ENCODE measurements at places on chromosomes 1 and 21. TPM values are rescaled to one million over a fixed set of nuclear protein-coding genes. Genes with fewer than 3 reads are reported as not detected.

Gene CLCA2
- total RNA-seq = not detected

Gene ADAM30
- total RNA-seq = not detected

Gene PLA2G5
- not detected for total RNA-seq

Gene LMOD1
- total RNA-seq = not detected

Gene TENT5C
- total RNA-seq = 86.2 TPM

Gene FNDC10
- 0.81 TPM for total RNA-seq

Gene EFCAB14
- total RNA-seq = 78.4 TPM

Gene CD1E
- total RNA-seq = not detected

Gene RAB3B
- total RNA-seq = 0.08 TPM

GRCh38 chr1:47507881-47508701, 70.2 kb downstream of the FOXD2 start:
- DNase-seq = peak; percentile 65

GRCh38 chr1:56235909-56236510, 343.4 kb downstream of the PLPP3 start:
- no peak for DNase-seq

DNA sequence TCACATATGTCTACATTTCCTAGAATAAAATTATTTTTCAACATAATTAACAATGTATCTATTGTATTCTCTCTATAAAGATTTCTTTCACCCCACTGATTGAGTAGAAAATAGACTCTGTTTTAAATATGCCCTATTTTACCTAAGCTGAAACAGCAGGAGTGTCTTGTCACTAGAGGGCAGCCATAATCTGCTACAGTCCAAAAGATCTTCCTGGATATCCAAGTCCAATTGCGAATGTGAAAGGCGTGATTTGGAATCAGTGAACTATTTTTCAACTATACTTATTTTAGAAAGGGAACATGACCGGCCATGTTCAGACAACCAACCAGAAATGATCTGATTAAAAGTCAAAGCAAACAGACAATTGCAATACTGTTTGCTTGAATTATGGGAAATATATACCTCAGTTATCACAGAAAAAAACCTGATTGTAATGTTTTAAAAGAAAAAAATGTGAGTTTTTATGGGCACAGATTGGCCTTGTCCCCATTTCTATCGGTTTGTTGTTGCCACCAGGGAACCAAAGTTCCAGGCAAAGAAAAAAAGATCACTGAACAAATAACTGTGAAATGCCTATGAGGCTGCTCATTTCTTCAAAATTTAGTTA, 1211.0 kb upstream of the ADGRL4 start:
- DNase-seq = no peak

DNA sequence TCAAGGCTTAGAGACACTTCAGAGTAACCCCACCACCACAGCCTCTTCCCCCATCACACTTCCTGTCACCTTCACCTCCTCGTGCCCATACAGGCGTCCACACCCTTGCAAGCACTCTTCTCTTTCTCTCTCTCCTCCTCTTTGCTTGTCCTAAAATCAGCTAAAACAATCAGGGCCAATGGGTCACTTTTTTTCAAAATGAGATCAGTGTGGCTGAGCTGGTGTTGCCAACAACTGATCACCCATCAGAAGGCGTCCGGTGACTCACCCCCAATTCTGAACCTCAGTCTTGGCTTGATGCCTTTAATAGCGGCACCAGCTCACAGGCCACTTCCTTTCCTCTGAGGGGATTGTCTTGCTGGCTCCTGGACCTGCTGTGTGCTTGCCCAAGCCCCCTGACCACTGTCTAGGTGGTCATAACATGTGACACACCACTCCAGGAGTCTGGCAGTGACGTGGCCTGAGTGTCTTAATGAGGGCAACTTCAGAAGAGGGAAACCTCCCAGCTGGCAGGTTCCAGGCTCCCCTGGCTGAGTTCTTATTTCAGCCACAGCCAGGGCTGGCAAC, 1.6 kb downstream of the DRAXIN start:
- DNase-seq = peak; percentile 89

- no peak for DNase-seq
These were observed 248.3 kb downstream of the NUF2 start for GRCh38 chr1:163570071-163570470.

GRCh38 chr1:36822648-36823047, 211.7 kb downstream of the GRIK3 start:
- no peak for DNase-seq

DNA sequence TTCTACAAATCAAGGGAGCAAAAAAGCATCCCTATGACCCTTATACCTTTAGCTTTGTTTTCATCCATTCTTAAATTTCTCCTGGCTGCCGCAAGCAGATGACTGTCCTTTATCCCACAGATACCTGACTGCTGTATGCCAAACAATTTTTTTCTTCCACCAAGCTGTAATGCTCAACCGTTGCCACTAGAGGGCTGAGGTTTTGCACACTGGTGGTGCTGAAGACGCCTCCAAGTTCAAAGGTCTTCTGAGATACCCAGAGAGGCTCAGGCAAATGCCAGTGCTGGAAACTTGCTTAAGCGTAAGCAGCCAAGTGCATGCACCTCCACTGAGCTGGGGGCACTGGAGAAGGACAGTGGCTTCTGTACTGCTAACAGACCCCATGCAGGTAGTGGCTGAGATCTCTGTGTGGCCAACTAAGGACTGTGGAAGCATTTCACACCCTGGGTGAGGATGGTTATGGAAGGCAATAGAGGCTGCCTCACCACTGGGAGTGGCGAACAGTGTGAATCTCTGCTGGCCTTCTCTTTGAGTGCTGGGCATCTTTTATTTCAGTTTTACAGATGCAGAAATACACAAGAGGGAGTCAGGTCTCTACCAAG, 28.5 kb downstream of the CNIH3 start:
- no peak for DNase-seq

- no peak for DNase-seq
These were observed 48.5 kb upstream of the S1PR1 start for GRCh38 chr1:101188331-101188730.

DNA sequence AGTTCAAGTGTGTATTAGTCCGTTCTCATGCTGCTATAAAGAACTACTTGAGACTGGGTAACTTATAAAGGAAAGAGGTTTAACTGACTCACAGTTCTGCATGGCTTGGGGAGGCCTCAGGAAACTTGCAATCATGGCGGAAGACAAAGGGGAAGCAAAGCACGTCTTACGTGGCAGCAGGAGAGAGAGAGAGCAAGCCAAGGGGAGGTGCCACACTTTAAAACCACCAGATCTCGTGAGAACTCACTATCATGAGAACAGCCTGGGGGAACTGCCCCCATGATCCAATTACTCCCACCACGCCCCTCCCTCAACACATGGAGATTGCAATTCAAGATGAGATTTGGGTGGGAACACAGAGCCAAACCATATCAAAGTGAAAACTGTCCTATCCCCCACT, 4.1 kb upstream of the MIS18A start:
- no peak for DNase-seq

GRCh38 chr1:185733818-185734735, at the start of gene HMCN1:
Gene HMCN1 (plus strand): TSS chr1:185734391. CDS start chr1:185734780, 389 bp downstream.
- DNase-seq = no peak

- DNase-seq = no peak
These were observed 87.9 kb upstream of the PTBP2 start for GRCh38 chr1:96633695-96634094.

- DNase-seq = no peak
These were observed 72.9 kb downstream of the ZNF281 start for GRCh38 chr1:200336901-200337391.

DNA sequence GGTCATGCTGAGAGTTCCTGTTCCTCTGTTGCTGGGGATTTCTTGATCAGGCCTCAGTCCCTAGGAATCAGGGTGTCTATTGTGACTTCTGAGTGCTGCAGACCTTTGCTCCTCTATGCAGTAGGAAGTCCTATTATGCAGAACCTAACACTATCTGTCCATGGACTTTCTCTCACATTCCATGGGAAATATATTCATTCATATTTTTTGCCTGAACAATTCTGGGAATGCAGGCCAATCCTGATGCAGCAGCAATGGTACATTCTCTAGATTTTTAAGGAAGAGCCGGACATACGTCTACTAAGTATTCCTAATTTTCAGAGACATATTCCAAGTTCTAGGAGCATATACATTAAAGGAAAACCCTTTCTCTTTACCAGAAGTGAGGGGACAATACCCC, 61.1 kb upstream of the C1orf87 start:
- DNase-seq = no peak

GRCh38 chr1:45260244-45260643, 53.8 kb upstream of the ZSWIM5 start:
- DNase-seq = no peak

- no peak for DNase-seq
These were observed 3.0 kb downstream of the SPEN start for GRCh38 chr1:15850471-15851001.

DNA sequence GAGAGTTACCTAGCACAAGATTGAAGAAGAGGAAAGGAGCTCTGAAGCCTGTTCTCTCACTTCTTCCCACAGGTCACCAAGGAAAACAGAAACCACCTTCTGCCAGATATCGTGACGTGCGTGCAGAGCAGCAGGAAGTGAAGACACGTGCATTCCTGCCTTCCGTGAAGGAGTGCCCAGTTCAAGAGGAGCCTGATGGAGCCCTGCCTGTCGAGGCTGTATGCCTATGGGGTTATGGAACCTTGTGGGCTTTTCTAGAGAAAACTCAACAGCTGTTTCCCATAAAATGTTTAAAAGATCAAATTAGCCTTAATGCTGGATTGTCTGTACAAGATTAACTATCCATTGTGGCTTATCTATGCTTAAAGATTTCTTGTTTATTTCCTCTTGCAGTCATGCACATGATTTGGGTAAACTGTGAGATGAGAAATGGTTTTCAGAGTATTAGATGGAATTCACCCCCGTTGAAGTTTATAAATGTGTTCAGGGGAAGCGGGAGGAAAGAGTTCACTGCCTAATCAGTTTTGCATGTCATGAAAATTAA, 27.8 kb downstream of the NTPCR start:
- DNase-seq = no peak

DNA sequence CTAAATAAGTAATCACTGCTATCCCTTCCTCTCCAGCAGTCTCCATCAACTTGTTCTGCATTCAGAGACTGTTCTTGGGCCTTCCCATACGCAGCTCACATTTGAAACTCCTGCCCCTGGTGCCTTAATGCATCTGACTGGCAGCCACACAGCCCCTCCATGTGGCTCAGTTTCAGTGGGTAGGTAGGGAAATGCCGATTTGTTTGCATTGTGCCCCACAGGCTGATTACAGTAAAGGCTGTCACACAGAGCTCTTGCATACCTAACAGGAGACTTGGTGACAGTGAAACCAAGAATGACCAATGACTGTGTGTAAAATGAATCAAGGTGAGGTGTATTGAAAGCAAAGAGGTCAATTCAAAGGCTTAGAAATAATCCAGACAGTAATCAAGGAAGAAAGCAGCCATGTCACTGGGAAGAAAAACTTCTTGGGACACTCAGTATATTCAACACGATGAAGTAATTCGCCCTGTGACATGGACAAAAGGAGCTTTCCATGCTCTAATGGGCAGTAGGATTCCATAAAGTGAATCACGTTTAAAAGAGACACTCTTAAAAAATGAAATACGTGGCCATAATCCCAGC, 12.7 kb upstream of the B3GALNT2 start:
- no peak for DNase-seq

DNA sequence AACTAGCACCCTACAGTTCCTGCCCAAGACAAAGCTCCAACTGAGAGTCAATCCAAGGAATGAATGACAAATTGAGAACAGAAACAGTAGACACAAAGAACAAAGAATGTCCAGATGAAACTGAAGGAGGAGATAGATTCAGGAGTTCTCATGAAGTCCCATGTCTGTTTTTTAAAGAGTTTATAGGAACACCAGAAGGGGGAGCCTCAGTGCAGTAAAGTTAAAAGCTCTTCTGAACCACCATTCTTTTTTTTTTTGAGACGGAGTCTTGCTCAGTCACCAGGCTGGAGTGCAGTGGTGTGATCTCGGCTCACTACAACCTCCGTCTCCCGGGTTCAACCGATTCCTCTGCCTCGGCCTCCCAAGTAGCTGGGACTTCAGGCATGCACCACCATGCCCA, 323.6 kb downstream of the MRPL39 start:
- no peak for DNase-seq

DNA sequence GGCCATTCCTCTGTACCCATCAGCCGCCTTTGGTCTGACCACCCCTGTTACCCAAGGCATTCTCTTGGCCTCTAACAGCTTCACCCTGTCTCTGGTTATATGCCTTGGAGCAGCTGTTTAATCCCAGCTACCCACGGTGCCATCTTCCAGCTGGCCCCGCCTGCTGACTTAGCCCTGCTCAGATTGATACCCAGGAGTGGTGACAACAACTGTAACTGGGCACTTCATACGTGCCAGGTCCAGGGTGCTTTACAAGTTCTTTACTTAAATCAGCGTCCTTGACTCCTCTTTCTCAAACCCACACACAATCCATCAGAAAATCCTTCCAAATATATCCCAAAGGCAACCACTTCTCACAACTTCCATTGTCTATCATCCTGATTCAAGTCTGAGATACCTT, 37.2 kb upstream of the HMGB4 start:
- DNase-seq = no peak

DNA sequence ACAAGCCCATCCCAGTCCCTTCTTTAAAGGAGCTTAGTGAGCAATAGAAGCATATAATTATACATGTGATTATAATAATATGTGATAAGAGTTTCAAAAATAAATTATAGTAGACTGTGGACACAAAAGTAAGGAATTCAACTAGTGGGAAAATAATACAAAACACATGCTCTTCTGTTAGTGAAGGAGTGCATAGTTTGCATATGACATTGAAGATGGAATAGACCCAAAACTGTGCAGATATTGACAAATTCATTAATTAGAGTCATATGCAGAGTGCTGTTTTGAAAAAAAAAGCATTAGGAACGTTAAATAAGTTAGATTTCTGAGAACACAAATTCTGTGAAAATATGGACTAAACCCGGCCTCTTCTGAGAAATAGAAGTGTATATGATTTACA, 278.8 kb downstream of the ASTN1 start:
- DNase-seq = no peak

DNA sequence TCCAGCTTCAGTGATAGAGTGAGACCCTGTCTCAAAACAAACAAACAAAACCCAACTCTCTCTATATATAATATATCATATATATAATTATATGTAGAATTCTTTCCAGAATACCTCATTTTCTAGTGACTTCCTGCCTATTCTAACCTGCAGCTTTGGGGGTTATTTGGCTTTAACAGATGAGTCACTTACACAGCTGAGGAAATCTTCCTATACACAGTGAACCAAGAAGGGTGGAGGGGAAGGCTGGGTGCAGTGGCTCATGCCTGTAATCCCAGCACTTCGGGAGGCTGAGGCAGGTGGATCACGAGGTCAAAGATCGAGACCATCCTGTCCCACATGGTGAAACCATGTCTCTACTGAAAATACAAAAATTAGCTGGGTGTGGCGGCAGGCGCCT, 9.2 kb downstream of the RAB29 start:
- DNase-seq = no peak

GRCh38 chr1:86852289-86852688, 61.6 kb downstream of the SELENOF start:
- DNase-seq = no peak

GRCh38 chr21:37658817-37659458, 257.3 kb downstream of the KCNJ6 start:
- DNase-seq = no peak

Measured in natural killer cell treated with Interleukin-12 subunit alpha and Interleukin-12 subunit beta and Interleukin-15 and Interleukin-18, amount 100 ng/mL, for 72 hours (primary cell).